IMR-90 (cell line): ENCODE measurements at places on chromosomes 12 and 14. TPM values are rescaled to one million over a fixed set of nuclear protein-coding genes. Genes with fewer than 3 reads are reported as not detected.

GRCh38 chr14:95465936-95466335, 50.5 kb downstream of the SYNE3 start:
- no peaks in the 10 kb centered on the region for H3K27me3 ChIP-seq
- DNase-seq: no peak
- H3K27ac ChIP-seq: no peak overlapping the region
- no peak overlapping the region for H3K4me3 ChIP-seq
- peaks cover 3% of the 10 kb centered on the region; the same call in 1 of the 2 replicates for H3K36me3 ChIP-seq
- H3K4me1 ChIP-seq: peaks cover 5% of the 10 kb centered on the region; the same call in 1 of the 2 replicates

AKAP3 gene
- polyA plus RNA-seq: 0.22 and 0.55 TPM in 2 replicates

GRCh38 chr14:94059998-94060397, 21.0 kb downstream of the DDX24 start:
- H3K27ac ChIP-seq: no peak overlapping the region
- no peak for DNase-seq
- peaks cover 6% of the 10 kb centered on the region for H3K4me1 ChIP-seq
- no peak overlapping the region for H3K4me3 ChIP-seq
- no peaks in the 10 kb centered on the region for H3K27me3 ChIP-seq

GRCh38 chr12:63821781-63822251, 22.7 kb upstream of the SRGAP1 start:
- peak; percentile 47 for DNase-seq
- peaks cover 8% of the 10 kb centered on the region for H3K4me1 ChIP-seq
- no peaks in the 10 kb centered on the region for H3K36me3 ChIP-seq
- no peaks in the 10 kb centered on the region for H3K27me3 ChIP-seq
- H3K4me3 ChIP-seq: peak overlapping the region; percentile 49

- no peaks in the 10 kb centered on the region for H3K36me3 ChIP-seq
- no peak overlapping the region for H3K27ac ChIP-seq
- no peaks in the 10 kb centered on the region for H3K4me1 ChIP-seq
- H3K4me3 ChIP-seq: no peak overlapping the region
- H3K27me3 ChIP-seq: no peaks in the 10 kb centered on the region
These were observed 457.9 kb upstream of the FOXG1 start for GRCh38 chr14:28308734-28309133.

DNA sequence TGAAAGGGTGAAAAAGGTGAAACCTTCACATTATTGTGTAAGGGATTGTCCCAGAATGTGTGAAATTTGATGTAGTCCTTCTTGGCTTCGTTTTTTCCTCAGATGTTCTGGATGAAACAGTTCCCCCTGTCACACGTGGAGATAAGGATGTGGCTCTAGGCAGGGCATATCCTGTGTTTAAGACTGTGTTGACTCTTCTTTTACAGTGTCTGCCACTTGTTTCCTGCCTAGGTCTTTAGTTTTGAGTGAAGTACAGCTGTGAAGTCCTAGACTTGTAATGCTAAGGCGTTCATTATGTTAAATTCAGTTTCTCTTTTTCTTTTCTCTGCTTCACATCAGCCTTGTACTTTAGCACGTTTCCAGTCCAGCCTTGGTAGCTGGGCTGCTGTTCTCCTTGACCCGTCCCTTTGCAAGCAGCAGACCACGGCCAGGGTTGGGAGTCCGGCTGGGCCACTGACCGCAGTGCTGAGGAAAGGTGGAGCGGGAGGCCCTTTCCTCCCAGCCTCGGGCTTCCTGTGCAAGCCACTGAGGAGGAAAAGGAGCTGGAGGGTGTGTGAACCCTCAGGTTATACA, 59.1 kb downstream of the RASSF3 start:
- DNase-seq: peak; percentile 11
- no peaks in the 10 kb centered on the region for H3K27me3 ChIP-seq
- H3K27ac ChIP-seq: no peak overlapping the region
- H3K4me3 ChIP-seq: no peak overlapping the region
- H3K4me1 ChIP-seq: peaks cover 32% of the 10 kb centered on the region

GRCh38 chr14:95193081-95193480, 35.8 kb upstream of the DICER1 start:
- no peak overlapping the region for H3K4me3 ChIP-seq
- no peaks in the 10 kb centered on the region for H3K36me3 ChIP-seq
- no peak for DNase-seq

DNA sequence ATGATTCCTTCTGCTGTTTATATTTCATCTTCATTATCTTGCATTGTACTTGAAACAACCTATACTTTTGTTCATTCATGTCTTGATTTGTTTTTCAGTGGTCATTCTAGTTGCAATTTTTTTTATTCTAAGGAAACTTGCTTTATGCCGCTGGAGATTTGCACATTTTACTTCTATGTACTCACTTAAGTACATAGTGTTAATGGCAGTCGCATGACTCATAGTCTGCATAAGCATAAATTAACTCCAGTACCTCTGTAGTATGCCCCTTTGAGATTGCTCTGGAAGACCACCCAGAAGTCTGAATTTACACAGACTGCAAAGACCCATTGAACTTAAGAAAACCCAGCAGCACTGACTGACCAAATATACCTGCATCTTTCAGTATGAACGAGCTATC, 77.0 kb downstream of the MSRB3 start:
- H3K36me3 ChIP-seq: peaks cover 1% of the 10 kb centered on the region; the same call in 1 of the 2 replicates
- peaks cover 2% of the 10 kb centered on the region; the same call in 1 of the 2 replicates for H3K4me1 ChIP-seq
- no peak overlapping the region for H3K4me3 ChIP-seq

DNA sequence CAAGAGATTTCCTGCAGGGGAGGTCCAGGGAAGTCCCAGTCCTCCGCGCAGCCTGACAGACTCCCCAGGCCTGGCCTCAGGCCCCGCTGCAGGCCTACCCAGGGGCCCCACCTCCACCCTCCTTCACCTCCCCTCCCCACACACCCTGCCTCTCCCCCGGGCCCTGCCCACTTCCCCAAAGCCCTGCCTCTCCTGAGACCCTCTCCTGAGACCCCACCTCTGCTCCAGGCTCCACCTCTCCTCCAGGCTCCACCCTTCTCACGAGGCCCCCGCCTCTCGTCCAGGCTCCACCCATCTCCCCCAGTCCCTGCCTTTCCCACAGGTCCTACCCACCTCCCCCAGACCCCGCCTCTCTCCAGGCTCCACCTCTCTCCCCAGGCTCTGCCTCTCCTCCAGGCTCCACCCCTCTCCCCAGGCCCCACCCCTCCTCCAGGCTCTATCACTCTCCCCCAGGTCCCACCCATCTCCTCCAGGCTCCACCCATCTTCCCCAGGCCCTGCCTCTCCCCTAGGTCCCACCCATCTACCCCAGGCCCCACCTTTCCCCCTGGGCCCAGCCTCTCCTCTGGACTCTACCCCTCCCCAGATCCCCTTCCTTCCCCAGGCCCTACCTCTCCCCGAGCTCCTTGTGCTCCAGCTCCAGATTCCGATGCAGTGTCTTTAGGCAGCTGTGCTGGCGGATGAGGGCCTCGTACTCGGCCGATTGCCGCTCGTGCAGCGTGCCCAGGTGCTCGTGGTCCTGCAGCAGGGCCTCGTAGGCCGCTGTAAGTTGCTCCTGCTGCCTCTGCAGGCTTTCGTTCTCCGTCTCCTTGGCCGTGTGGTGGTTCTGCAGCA, 58.8 kb upstream of the GPR68 start:
- H3K4me1 ChIP-seq: no peaks in the 10 kb centered on the region
- no peaks in the 10 kb centered on the region for H3K36me3 ChIP-seq
- H3K27me3 ChIP-seq: peaks cover 23% of the 10 kb centered on the region
- no peak overlapping the region for H3K27ac ChIP-seq
- no peak for DNase-seq

DTD2 gene
- polyA plus RNA-seq: 13.4 and 16.9 TPM in 2 replicates

DNA sequence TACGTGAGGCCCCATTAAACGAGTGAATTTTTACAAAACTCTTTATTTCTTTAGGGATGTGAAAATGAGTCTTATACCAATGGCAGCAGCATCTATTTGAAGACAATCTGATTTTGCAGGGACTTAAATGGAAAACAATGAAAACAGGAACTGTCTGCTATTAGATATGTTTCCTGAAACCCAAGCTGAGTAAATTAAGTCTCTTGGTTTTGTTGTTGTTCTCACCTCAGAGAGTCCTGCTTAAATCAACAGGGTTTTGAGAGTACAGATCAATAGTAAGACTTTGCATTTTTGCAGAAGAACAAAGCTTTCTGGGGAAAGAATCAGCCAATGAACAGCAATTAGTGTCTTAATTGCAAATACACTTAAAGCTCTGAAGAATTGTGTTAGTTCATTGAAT, 39.1 kb upstream of the LGR5 start:
- no peaks in the 10 kb centered on the region for H3K36me3 ChIP-seq
- H3K4me3 ChIP-seq: no peak overlapping the region
- no peaks in the 10 kb centered on the region for H3K4me1 ChIP-seq

- peaks cover 9% of the 10 kb centered on the region for H3K36me3 ChIP-seq
- peak overlapping the region; percentile 71 for H3K4me3 ChIP-seq
- no peaks in the 10 kb centered on the region for H3K27me3 ChIP-seq
- peaks cover 2% of the 10 kb centered on the region for H3K4me1 ChIP-seq
- no peak for DNase-seq
- H3K27ac ChIP-seq: no peak overlapping the region
These were observed 763 bp upstream of the PHETA1 start for GRCh38 chr12:111369496-111370220.

FGF6 gene
- polyA plus RNA-seq: not detected in 2 replicates

- H3K36me3 ChIP-seq: no peaks in the 10 kb centered on the region
- 0 out of 2 replicates have a peak overlapping the region, but pooled peaks have one; percentile 19 for H3K27ac ChIP-seq
- no peaks in the 10 kb centered on the region for H3K27me3 ChIP-seq
- no peak overlapping the region for H3K4me3 ChIP-seq
These were observed 41.6 kb downstream of the ITPK1 start for GRCh38 chr14:93073910-93074769.

- H3K27me3 ChIP-seq: no peaks in the 10 kb centered on the region
- DNase-seq: peak; percentile 66
- H3K36me3 ChIP-seq: no peaks in the 10 kb centered on the region
- no peaks in the 10 kb centered on the region for H3K4me1 ChIP-seq
- H3K27ac ChIP-seq: no peak overlapping the region
These were observed 48.7 kb upstream of the ABCC9 start for GRCh38 chr12:21989819-21990412.

DNA sequence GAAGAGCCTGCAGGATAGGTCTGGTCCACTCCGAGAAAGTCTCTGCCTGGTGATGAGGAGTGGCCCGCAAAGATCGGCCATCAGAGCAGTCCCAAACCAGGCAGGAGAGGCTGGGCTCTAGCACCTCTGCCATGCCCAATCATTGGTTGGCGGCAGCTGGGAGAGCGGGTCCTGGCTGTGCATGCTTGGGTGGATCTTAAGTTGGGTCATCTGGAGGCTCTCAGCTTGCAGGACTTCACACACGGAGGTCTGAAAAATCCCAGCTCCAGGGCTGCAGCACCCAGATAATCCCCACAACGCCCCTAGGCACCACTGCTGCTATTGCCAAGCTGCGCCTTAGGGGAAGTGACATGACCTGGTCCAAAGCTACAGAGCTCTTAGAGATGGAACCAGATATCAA, 766.7 kb upstream of the TBX3 start:
- H3K27me3 ChIP-seq: peaks cover 4% of the 10 kb centered on the region; the same call in 1 of the 2 replicates
- no peak overlapping the region for H3K27ac ChIP-seq
- DNase-seq: no peak
- H3K36me3 ChIP-seq: no peaks in the 10 kb centered on the region

MANSC4 gene
- polyA plus RNA-seq: not detected in 2 replicates

DNA sequence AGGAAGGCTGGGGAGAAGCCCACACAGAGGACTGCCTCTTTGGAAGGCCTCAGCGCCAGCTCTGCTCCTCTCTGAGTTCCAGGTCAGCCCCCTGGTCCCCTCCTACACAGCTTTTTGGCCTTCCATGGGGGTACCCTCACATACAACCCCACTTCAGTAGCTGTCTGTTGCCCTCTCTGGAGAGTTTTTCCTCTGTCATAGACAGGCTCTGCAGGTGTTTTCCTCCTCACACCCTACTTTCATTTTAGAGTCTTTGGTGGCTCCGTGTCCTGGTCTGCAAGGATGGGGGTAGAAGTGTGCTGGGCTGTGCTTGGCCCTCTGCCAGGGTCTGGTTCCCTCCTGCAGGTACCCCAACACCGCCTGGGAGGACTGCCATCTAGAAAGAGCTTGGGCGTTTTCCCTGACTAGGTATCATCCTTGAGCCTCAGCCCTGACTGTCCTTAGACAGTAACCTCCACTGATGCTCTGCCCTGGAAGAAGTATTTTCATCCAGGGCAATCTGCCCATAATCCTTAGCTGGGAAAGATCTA, 15.1 kb downstream of the ZDHHC22 start:
- H3K27me3 ChIP-seq: peaks cover 63% of the 10 kb centered on the region
- H3K4me1 ChIP-seq: no peaks in the 10 kb centered on the region; the same call in 1 of the 2 replicates
- no peaks in the 10 kb centered on the region for H3K36me3 ChIP-seq
- no peak for DNase-seq

DNA sequence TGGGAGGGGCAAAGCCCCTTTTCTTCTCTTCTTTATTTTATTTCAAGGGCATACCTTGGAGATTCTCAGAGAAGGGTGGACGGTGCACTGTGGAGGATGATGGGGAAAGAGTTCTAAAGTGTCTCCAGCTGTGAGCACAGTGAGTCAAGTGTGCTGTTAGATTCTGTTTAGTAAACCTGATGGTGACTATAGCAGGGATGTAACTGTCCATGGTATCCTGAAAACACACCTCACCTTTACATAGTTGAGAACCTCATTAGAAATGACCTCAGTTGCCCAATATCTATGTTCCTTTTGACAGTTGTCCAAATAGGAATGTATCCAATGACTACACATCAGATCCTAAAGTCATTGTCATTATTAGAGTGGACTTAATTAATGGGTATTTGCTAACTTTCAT, 38.0 kb downstream of the CNTN1 start:
- DNase-seq: no peak
- H3K4me1 ChIP-seq: no peaks in the 10 kb centered on the region
- no peaks in the 10 kb centered on the region for H3K36me3 ChIP-seq
- H3K27ac ChIP-seq: no peak overlapping the region
- no peaks in the 10 kb centered on the region for H3K27me3 ChIP-seq
- H3K4me3 ChIP-seq: no peak overlapping the region

MGST1 gene
- polyA plus RNA-seq: 260 and 280 TPM in 2 replicates

PLEKHD1 gene
- not detected in 2 replicates for polyA plus RNA-seq

SIRT4 gene
- polyA plus RNA-seq: 0.56 and 0.87 TPM in 2 replicates

- peaks cover 3% of the 10 kb centered on the region; the same call in 1 of the 2 replicates for H3K4me1 ChIP-seq
- no peak overlapping the region for H3K4me3 ChIP-seq
- H3K27me3 ChIP-seq: peaks cover 37% of the 10 kb centered on the region
- DNase-seq: no peak
These were observed 40.4 kb downstream of the FOS start for GRCh38 chr14:75319021-75319420.

DNA sequence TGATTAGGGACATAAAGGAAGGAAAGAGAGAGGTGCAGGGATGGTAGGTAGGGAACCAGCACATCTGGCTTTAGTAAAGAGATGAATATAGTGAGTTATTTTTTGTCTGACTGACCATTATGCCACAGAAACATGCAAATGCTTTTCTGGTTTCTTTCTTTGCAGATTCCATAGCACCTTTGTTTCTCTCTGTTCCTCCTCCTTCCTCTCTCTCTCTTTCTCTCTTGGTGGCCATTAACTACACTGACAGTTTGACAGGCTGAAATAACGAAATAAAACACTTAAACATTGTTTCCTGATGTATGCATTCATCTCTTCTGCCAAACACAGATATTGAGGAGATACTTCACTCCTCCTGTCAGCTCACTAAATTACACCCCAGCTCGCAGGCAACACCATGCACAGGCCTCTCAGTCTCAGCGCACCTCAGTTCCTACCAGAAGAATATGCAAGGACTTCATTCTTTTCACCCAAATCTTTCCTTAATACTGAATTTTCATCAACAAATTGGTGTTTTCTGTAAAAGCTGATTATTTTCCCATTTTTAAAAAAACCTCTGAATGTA, 406.9 kb upstream of the SOX5 start:
- H3K27ac ChIP-seq: no peak overlapping the region
- H3K27me3 ChIP-seq: no peaks in the 10 kb centered on the region
- DNase-seq: no peak

HOXC5 gene
- polyA plus RNA-seq: not detected in 2 replicates

GRCh38 chr12:79886917-79887519, 47.9 kb downstream of the PPP1R12A start:
- H3K27ac ChIP-seq: no peak overlapping the region
- no peak overlapping the region for H3K4me3 ChIP-seq
- peaks cover 2% of the 10 kb centered on the region for H3K4me1 ChIP-seq

SLC25A47 gene
- not detected in 2 replicates for polyA plus RNA-seq

KRT3 gene
- polyA plus RNA-seq: not detected in 2 replicates
